ENCODE measurements at places on chromosomes 3 and 15.

DNA sequence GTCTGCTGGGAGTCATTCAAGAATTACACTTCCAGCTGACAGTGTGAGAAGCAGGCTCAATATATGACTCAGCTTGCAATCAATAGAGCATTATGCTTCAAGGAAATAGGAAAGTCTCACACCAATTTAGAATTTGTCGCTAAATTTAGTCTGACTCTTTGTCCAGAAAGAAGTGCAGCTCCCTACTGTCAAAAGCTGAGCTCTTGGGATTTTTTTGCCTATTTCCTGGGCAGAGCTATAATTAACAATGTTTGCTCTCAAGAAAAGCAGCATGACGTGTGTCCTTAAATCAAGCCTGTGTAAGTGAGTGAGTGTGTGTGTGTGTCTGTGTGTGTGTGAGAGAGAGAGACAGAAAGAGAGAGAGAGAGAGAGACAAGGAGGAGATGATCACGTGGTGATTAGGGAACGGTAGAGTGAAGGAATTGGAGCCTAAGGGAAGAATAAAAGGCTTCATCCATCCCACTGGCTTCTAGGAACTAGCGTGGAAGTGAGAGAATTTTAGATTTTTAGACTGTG is 16.4 kb upstream of the SLC35G2 start:
- no peak for DNase-seq

GRCh38 chr15:84917452-84917851 is 33.0 kb downstream of the SLC28A1 start:
- no peak for DNase-seq

DNA sequence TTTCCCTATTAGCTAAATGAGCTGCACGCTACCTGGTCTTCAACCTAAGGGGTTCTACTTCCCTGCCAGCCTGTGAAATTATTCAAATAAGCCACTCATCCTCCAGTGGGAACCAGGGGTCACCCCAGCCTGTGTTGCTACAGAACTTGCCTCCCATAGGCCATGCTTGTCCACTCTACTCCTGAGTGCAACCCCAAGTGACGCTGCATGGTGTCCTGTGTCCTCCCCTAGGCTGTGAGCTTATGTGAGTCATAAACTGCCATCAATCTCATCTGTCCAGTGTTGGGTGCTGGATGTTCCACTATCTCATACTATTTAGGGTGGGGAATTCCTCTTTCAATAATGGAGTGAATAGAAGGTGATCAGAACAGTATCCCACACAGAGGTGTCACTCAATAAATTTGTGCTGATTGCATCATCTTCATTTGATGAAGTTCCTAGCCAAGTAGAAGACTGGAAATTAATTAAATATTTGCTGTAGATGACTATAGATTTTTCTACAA is 49.8 kb upstream of the SSR3 start:
- DNase-seq = no peak

DNA sequence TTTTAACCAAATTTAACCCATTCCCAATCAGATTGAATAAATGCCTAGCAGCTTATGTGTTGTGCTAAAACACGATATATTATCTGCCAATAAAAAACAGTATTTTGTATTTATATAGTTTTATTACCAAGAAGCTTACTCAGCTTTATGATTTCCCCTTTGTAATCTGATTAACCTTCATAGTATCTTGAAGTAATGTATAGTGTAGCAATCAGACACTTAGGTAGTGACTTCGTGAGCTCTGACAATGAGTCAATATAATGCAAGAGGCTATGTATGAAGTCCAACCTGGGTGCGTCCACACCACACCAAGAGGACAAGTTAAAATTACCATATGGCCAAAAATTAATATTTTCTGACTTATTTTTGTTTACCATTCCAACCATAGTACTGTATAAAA is 2.1 kb upstream of the CNBP start:
- DNase-seq = no peak

DNA sequence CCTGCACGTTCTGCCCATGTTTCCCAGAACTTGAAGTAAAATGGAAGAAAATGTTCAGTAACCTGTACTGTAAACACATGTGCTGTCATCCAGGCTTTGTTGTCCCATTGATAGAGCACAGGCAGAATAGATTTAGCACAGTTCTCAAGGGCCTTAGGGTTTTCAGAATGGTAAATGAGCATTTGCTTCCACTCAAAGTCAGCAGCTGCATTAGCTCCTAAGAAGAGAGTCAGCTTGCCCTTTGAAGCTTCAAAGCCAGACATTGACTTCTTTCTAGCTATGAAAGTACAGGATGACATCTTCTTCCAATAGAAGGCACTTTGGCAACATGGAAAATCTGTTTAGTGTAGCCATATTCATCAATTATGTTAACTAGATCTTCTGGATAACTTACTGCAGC is 76.2 kb upstream of the TMEM108 start:
- no peak for DNase-seq

DNA sequence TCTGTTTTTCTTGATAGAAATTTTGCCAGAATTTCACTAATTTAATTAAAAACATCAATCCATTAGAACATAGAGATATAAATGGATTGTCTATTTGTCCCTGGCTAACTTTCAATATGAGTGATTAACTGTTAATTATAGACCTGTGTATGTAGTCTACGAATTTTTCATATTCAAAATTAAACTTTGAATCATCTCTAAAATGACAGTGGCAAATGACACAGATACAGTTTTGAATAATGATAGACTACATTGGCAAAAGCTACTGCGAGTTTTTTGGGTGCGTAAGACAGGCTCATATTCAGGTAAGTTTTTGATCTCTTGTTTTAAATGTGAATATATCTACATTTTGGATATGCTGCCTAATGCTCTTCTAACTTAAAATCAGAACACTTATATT is 86.0 kb upstream of the TBC1D5 start:
- no peak for DNase-seq

GRCh38 chr15:43118829-43119228 is 13.0 kb upstream of the UBR1 start:
- DNase-seq = no peak

- DNase-seq = peak; percentile 28
These were observed 654 bp downstream of the PIK3CA start for GRCh38 chr3:179148616-179149405.

GRCh38 chr15:76840830-76841460 is 64.2 kb downstream of the SCAPER start:
- no peak for DNase-seq

GRCh38 chr3:166799-167198 is 29.8 kb upstream of the CHL1 start:
- DNase-seq = no peak
